Activated CD4-positive, alpha-beta T cell treated with anti-CD3 and anti-CD28 coated beads, Interleukin-2, amount 10 ng/mL, durations not matched to agents 24 days and 14 days (primary cell): ENCODE measurements at places on chromosomes 1 and 21. TPM values are rescaled to one million over a fixed set of nuclear protein-coding genes. Genes with fewer than 3 reads are reported as not detected.

DNA sequence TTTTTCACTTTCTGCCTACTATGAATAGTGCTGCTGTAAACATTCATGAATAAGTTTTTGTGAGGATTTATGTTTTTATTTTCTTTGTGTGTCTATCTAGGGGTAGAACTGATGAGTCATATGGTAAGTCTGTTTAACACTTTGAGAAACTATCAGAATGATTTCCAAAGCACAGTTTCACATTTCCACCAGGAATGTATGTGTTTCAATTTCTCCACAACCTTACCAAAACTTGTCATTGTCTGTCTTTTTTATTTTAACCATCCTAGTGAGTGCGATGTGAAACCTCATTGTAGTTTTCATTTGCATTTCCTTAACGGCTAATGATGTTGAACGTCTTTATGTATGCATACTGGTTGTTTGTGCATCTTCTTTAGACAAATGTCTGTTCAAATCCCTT, 23.5 kb downstream of the RNASEL start:
- no peak overlapping the region for H3K27ac ChIP-seq
- H3K27me3 ChIP-seq: peaks cover 7% of the 10 kb centered on the region
- no peak overlapping the region for H3K4me3 ChIP-seq
- no peaks in the 10 kb centered on the region for H3K4me1 ChIP-seq
- DNase-seq: no peak

DNA sequence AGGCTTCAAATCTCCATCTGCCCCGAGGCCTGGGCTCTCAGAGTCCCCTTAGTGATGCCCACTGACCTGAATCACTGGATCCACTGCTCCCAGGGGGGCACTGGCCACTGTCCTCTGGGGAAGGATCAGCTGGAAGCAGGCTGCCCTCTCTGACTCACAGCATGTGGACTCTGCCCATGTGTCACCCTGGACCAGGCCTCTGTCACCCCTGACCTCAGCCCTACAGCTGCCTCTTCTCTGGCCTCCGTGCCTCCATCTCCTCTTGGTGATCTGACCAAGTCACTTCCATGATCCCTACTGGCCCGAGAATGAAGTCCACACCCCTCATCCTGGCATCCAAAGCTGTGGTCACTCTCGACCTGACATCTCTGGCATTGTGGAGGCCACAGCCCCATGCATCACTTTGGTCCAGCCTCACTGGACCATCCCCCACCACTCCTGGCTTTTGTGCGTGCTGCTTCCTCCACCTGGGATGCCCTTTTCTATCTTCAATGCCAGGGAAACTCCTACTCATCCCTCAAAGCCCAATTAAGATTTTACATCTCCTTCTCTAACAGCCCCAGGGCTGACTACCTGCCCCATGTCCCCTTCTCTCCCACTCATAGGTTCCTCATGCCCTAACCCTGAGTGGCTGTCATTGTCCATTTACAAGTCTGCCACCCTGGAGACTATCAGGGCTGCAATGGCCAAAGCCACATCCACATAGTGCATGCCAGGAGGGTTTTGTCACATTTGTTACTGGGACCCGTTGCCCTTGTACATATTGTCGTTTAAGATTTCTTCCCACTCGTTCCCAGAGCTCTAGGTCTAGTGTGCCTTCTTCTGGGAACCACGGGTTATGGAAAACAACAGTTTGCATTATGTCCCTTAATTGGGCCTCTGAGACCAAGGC, 685.0 kb downstream of the MATN1 start:
- H3K36me3 ChIP-seq: no peaks in the 10 kb centered on the region
- no peak overlapping the region for H3K4me3 ChIP-seq
- DNase-seq: no peak
- no peaks in the 10 kb centered on the region for H3K4me1 ChIP-seq

- H3K36me3 ChIP-seq: no peaks in the 10 kb centered on the region
- peaks cover 21% of the 10 kb centered on the region for H3K27me3 ChIP-seq
- H3K4me1 ChIP-seq: no peaks in the 10 kb centered on the region
- no peak overlapping the region for H3K27ac ChIP-seq
- H3K4me3 ChIP-seq: no peak overlapping the region
Measured at GRCh38 chr1:60078182-60078581, 4.6 kb upstream of the C1orf87 start.

DNA sequence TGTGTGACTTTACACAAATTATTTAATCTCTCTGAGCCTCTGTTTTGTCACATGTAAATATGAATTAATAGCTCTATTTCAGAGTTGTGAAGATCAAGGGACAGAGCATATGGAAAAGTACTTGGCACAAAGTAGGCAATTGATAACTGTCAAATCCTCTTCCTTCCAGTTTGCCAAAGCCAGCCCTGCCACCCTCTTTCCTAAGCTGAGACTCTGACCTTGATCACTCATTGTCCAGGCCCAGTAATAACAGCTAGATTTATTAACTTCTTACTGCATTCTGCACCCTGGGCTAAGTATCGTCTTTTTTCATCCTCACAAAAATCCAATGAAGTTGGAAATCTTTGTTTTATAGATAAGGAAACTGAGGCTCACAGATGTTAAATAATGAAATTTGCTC, 70.8 kb upstream of the ATP1A1 start:
- no peak overlapping the region for H3K27ac ChIP-seq
- H3K4me1 ChIP-seq: no peaks in the 10 kb centered on the region
- H3K27me3 ChIP-seq: peaks cover 5% of the 10 kb centered on the region
- no peaks in the 10 kb centered on the region for H3K36me3 ChIP-seq
- H3K4me3 ChIP-seq: no peak overlapping the region

GRCh38 chr1:24609949-24610517, 33.1 kb upstream of the SRRM1 start:
- no peak overlapping the region for H3K27ac ChIP-seq
- no peak overlapping the region for H3K4me3 ChIP-seq

GRCh38 chr1:172255223-172255560, 165.3 kb upstream of the C1orf105 start:
- no peaks in the 10 kb centered on the region for H3K27me3 ChIP-seq
- H3K4me1 ChIP-seq: peaks cover 22% of the 10 kb centered on the region
- DNase-seq: no peak
- peak overlapping the region; percentile 78 for H3K27ac ChIP-seq
- peaks cover 12% of the 10 kb centered on the region for H3K36me3 ChIP-seq
- peak overlapping the region; percentile 28 for H3K4me3 ChIP-seq

- peaks cover 2% of the 10 kb centered on the region for H3K4me1 ChIP-seq
- no peak for DNase-seq
- H3K4me3 ChIP-seq: no peak overlapping the region
- no peaks in the 10 kb centered on the region for H3K36me3 ChIP-seq
- H3K27me3 ChIP-seq: no peaks in the 10 kb centered on the region
- no peak overlapping the region for H3K27ac ChIP-seq
Measured at GRCh38 chr1:155645648-155646047, 35.6 kb downstream of the MSTO1 start.

DNA sequence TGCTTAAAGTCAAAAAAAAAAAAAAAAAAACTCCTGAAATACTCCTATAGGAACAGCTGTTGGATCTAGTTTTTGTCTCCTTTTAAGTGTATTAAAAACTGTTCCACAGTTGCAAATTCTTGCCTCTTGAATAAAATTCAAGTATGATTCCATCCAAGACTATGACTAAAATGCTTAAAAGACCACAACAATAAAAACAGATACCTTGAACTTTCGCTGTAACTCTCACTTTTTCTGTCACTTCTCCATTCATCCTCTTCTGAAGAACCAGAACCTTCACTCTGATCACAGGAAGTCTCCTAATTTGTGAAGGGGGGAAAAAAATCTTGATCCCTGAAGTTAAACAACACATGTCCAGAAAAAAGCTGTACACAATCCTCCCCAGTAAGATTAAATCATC, 55.0 kb upstream of the PSMG1 start:
- H3K4me3 ChIP-seq: no peak overlapping the region
- H3K27ac ChIP-seq: peak overlapping the region; percentile 72
- H3K36me3 ChIP-seq: peaks cover 54% of the 10 kb centered on the region

DNA sequence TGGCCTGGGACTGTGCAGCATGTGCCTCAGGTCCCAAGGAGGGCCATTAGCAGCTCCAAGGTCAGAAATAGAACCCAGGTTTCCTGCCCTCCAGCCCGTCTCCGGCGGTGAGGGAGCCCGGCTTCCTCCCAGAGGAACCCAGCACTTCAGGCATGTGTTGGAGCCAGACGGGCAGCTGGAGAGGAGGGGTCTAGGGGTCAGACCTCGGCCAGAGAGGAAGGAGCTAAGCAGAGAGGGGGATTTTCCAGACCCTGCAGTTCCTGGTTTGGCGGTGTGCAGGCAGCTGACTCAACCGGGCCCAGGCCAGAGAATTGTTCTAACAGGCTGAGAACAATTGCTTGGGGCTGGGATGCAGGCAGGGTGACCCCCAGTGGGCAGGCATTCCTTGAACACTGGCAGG, 37.1 kb downstream of the HSPG2 start:
- H3K36me3 ChIP-seq: no peaks in the 10 kb centered on the region
- H3K4me3 ChIP-seq: no peak overlapping the region
- DNase-seq: no peak
- H3K4me1 ChIP-seq: peaks cover 6% of the 10 kb centered on the region

- no peaks in the 10 kb centered on the region for H3K4me1 ChIP-seq
- no peaks in the 10 kb centered on the region for H3K36me3 ChIP-seq
- H3K4me3 ChIP-seq: no peak overlapping the region
- H3K27me3 ChIP-seq: no peaks in the 10 kb centered on the region
- no peak for DNase-seq
Measured at GRCh38 chr1:74549932-74550331, 37.5 kb upstream of the LRRC53 start.

DNA sequence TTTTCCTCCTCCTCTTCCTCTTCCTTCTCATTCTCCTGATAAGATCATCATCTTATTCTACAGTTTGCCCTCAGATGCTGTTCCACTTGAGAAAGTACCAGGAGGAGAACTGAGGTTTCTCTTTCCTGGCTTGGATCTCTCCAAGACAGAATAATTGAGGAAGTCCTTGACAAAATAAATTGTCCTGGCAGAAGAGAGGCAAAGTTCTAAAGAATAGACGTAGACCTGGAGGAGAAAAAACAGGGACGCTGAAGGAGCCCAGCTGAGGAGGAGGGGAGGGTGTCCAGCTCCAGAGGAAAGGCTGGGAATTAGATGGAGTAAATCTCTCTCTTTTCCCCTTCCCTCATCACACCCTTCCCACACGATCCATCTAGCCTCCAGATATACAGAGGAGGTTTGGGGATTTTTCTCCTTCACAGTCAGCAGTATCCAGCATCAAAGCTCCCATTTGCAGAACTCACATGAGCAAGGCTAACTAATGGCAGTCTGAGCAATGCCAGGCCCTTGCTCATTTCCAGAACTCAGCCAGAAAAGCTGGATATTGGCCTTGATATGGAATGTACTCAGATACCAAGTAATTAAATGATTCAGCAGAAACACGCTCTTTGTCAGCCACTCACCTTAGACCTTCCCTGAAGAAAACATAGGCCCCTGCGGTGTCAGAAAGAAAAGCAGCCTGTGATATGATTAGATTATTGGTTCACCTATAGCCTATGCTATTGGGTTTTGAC, 5.1 kb upstream of the GNG12 start:
- DNase-seq: no peak
- peaks cover 66% of the 10 kb centered on the region for H3K27me3 ChIP-seq
- no peak overlapping the region for H3K4me3 ChIP-seq
- H3K4me1 ChIP-seq: no peaks in the 10 kb centered on the region
- no peaks in the 10 kb centered on the region for H3K36me3 ChIP-seq

DNA sequence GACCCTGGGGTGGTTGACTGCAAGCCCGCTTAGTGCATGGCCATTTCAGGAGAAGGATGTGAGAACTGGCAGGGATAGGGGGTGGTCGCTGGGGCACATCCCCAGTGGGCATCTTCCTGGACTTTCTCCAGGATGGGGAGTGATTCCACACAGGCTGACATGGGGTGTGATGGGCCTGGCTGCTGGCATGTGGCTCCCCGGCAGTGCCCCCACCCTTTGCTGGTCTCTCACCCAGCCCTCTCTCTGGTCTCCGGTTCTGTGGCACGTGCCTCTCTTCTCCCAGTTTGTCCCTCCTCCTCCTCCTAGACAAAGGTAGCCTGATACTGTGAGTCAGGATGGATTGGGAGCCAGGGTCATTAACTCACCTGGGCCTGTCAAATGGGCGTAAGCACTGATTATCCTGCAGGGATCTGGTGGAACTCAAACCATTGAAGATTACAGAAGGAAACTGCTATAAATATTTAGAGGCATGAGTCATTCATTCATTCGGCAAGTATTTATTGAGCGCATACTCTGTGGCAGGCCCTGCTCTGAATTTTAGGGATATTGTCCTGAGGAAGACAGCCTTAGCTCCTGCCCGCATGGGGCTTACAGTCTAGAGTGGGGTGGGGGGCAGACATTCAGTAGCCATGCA, 23.6 kb upstream of the EPS8L3 start:
- H3K36me3 ChIP-seq: no peaks in the 10 kb centered on the region
- H3K27ac ChIP-seq: no peak overlapping the region
- H3K27me3 ChIP-seq: no peaks in the 10 kb centered on the region

Gene MSTO1
- 103 and 104 TPM in 2 replicates for total RNA-seq

Gene VSIG8
- total RNA-seq: not detected in 2 replicates

Gene PCBP3
- total RNA-seq: 7.5 and 9.7 TPM in 2 replicates

Gene TMCO2
- not detected in 2 replicates for total RNA-seq

Gene SLC45A1
- total RNA-seq: 0.12 and 0.38 TPM in 2 replicates

Gene MSH4
- 0.33 and 0.42 TPM in 2 replicates for total RNA-seq
